NCI-H187 treated with DMSO at 0.1 percent for 48 hours (cell line): ENCODE measurements at places on chromosomes 6 and 20.
A peak's percentile ranks its signal among the peaks of the same experiment; 100 is the strongest.

- peak; percentile 66 for DNase-seq
Observed at GRCh38 chr20:3473944-3474343, 3.1 kb downstream of the ATRN start.

DNA sequence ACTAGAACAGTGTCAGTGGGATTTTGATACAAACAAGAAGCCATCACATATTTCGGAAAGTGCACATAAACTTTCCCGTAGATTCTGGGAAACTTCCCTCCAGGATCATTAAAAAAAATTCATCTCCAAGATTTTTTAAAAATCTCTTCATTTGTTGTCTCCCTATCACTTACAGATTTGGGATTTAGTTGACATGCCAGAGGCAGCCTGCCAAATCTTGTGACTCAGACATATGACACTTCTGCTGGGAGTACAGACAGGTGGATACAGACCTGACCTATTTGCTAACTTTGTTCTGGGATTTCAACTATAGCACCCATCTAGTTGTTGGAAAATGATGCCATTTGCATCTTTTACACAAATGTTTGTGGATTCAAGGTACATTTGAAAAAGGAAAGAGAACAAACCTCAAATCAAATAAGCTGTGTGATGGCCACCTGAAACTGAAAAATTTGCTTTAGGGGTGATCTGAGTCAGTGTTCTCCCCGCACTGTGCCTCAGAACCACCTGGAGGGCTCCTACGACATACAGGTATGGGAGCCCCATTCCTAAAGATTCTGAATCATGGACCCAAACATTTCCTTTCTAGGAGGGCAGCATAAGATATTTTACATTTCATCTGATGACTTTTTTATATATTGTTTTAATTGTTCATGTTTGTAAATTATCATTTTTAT is 21.9 kb upstream of the CD2AP start:
- DNase-seq, result no peak

- DNase-seq, result no peak
Observed at GRCh38 chr6:156731396-156731795, 45.8 kb upstream of the ARID1B start.

DNA sequence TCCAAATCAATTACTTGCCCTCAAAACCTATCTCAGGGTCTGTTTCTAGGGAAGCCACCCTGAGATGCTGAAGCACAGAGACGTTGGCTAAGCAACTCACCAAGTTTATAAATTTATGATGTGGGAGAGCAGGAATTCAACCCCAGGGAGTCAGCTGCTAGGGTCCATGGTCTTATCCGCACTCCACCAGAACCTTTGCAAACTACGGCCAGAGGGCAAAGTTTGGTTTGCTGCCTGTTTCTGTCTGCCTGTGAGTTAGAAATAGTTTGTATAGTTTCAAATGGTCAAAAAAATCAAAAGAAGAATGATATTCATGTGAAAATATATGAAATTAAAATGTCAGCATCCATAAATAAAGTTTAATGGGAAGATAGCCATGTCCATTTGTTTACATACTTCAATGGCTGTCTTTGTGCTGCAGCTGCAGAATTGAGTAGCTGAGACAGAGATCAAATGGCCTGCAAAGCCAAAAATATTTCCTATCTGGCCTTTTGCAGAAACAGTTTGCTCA is 83.7 kb upstream of the ZFP64 start:
- no peak for DNase-seq

- DNase-seq, result no peak
Observed at GRCh38 chr20:3861191-3861590, 14.6 kb downstream of the MAVS start.

- no peak for DNase-seq
Observed at GRCh38 chr6:44896701-44897100, 431.4 kb upstream of the RUNX2 start.
